ENCODE measurements at places on chromosomes 2 and 18. TPM values are rescaled to one million over a fixed set of nuclear protein-coding genes. Genes with fewer than 3 reads are reported as not detected.

GRCh38 chr2:68689553-68690537 lies 44.8 kb upstream of the ARHGAP25 start:
- no peak for DNase-seq

SERPINB8 gene
- 1.2 TPM for total RNA-seq

- DNase-seq, result no peak
Measured at GRCh38 chr18:43539862-43540261, 262.6 kb upstream of the SYT4 start.

TMEM178A gene
- total RNA-seq, result 14.0 TPM

RPRM gene
- 16.2 TPM for total RNA-seq

GRCh38 chr2:230268606-230269243 lies 43.2 kb downstream of the SP140 start:
- no peak for DNase-seq

DNA sequence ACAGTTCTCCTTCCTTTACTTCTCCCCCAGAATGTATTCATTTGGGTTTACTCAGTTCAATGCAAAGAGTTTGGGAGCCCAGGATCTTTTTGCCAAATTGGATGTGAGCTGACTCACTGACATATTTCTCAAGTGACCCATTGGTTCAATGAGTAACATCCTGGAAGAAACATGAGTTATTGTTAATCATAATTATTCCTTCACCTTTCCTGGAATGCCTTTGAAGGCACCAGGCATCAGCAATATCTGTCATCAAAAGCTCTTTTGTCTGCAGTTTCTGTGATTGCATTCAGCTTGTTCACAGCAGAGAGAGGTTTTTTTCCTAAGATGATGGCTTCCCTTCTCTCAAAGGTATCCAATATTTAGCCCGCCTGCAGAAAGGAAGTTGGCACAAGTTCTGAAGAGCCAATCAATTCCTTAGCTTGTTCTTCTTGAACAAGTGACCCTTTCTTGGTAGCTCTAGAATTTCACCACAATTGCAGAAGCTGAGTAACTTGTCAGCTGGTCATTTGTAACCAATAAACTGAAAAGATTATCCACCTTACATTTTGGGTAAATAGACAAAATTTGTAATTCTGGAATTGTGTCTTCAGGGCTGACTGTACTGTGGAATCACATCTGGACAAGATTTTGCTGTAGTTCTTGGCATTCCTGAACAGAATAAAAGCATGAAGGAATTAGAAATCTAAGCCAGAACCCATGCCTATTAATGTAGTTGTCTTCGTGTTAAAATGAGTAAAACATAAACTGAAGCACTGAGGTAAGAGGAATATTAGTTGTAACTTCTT lies 72.2 kb upstream of the TMEM17 start:
- DNase-seq, result no peak

DNA sequence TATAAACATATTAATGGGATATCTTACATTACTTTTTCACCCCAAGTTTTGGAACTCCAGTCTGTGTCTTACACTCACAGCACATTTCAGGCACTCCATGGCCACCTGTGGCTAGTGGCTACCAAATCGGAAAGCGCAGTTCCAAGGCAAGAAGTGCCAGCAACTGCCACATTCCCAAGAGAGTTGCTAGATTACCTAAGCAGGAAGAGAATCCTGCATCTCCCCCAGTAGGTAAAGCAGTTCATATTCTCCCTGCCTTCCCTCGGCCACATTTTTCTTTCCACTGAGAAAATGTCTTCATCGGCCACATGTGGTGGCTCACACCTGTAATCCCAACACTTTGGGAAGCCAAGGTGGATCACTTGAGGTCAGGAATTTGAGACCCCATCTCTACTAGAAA lies 62.8 kb downstream of the MEX3C start:
- DNase-seq, result no peak

VIL1 gene
- total RNA-seq, result 7.0 TPM

PLA2R1 gene
- 2.2 TPM for total RNA-seq

GCG gene
- total RNA-seq, result not detected

- no peak for DNase-seq
Measured at GRCh38 chr2:168097431-168097830, 150.0 kb downstream of the STK39 start.

- DNase-seq, result no peak
Measured at GRCh38 chr2:142220239-142220638, 89.4 kb upstream of the LRP1B start.

GPC1 gene
- 28.3 TPM for total RNA-seq

ITSN2 gene
- 17.0 TPM for total RNA-seq

ANKRD53 gene
- 0.39 TPM for total RNA-seq

KCTD18 gene
- 3.1 TPM for total RNA-seq

SCN1A gene
- total RNA-seq, result 1.9 TPM

GRCh38 chr2:27393225-27393624 lies 12.7 kb upstream of the ZNF513 start:
- no peak for DNase-seq

DNA sequence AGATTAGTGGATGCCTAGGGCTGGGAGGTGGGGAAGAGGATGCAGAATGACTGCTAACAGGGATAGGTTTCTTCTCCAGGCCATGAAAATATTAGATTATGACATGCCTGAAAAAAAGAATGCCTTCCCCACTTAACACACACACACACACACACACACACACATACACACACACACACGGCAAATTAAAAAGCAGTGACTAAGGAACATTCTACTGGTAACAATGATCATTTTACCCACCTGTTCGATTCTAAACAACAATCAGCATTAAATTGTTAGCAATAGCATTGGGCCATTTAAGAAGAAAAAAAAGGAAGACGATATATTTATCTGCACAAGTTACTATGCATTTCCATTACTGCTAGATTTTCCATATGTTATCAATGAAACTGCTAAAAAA lies 10.8 kb downstream of the CACNB4 start:
- DNase-seq, result no peak

GRCh38 chr2:122163617-122164016 lies 408.2 kb downstream of the TSN start:
- no peak for DNase-seq

- DNase-seq, result no peak
Measured at GRCh38 chr18:25176518-25177042, 175.4 kb downstream of the ZNF521 start.

GRCh38 chr2:172288603-172289002 lies 138.8 kb upstream of the ITGA6 start:
- DNase-seq, result no peak

DNA sequence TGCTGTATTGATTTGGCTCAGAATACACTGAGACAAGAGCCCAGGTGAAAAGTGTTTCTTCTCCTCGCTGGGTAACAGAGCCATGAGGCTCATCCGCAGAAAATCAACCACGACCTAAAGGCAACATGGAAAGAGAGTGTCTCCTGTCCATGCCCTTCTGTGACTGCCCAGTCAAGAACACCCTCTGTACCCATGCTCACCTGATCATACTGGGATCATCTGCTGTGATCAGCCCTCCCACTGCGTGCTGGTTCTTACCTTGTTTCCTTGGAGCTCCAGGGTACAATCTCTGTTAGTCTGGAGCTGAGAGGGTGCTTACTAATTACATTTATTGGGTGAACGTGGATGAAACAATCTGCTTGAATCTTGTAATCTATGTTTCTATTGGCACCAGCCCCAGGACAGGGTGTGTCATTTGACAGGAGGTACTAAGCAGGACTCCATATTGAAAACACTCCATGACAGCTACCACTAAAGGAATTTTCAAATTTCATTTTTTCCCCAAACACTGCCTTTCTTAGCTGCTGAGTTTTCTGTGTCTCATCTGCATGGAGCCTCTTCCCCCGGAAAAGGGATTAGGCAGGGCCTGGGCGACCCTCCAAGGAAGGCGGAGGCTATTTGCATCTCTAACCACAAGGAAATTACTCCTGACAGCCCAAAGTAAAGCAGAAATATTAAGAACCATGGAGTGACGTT lies 39.7 kb upstream of the GRP start:
- DNase-seq, result no peak

All from H1 (cell line).